ENCODE measurements at places on chromosomes 12 and 14.
A peak's percentile ranks its signal among the peaks of the same experiment; 100 is the strongest.

GRCh38 chr14:82192387-82192786 lies 658.7 kb upstream of the SEL1L start:
- DNase-seq: no peak

- no peak for DNase-seq
Measured at GRCh38 chr12:7302266-7302986, 1.4 kb upstream of the ACSM4 start.

- no peak for DNase-seq
Measured at GRCh38 chr12:31966558-31967205, 7.5 kb downstream of the RESF1 start.

DNA sequence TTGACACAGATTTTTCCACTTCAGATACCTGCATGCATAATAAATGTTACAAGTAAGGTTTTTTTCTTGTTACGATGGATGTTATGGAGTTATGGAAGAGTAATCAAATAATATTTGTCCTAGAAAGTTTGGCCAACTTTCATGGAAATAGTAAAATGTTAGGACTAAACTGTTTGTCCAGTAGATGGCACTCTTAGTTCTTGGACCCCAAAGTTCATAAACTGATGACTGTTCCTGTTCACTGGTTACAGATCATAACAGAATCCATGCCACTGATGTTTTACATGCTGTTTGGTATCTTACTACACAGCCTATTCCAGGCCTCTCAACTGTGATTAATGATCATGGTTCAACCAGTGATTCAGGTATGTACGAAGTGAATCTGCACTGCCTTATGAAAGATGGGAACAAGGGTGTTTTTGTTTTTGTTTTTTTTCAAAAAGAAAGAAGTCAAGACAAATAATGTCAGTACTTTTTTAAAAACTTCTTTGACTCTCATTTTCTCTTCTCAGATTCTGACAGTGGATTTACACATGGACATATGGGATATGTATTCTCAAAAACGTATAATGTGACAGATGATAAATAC lies 48.8 kb upstream of the SLCO1C1 start:
- DNase-seq: peak; percentile 30

GRCh38 chr12:100170313-100170858 lies 27.7 kb upstream of the BLTP3B start:
- no peak for DNase-seq

GRCh38 chr12:69112616-69113015 lies 126.8 kb upstream of the CPSF6 start:
- DNase-seq: no peak

GRCh38 chr14:30874999-30875787 lies 834 bp downstream of the COCH start:
- peak; percentile 67 for DNase-seq

GRCh38 chr14:96352708-96353107 lies 10.4 kb downstream of the ATG2B start:
- no peak for DNase-seq

DNA sequence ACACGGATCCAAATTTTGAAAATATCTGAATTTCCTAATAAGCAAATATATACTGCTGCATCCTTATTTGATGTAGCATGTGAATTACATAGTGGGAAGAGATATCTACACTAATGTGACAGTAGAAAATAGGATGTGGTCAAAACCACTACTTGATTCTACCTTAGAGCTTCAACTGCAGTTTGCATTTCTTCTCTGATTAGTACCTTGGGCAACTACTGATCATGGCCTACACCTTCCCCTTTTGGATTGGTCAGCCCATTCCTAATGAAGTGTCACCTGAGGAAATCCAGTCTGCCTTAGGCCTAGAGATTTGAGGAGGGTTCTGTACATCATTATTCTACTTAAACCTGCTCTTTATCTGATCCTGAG lies 10.7 kb downstream of the LLPH start:
- no peak for DNase-seq

GRCh38 chr14:72256055-72256454 lies 323.8 kb downstream of the RGS6 start:
- DNase-seq: no peak

DNA sequence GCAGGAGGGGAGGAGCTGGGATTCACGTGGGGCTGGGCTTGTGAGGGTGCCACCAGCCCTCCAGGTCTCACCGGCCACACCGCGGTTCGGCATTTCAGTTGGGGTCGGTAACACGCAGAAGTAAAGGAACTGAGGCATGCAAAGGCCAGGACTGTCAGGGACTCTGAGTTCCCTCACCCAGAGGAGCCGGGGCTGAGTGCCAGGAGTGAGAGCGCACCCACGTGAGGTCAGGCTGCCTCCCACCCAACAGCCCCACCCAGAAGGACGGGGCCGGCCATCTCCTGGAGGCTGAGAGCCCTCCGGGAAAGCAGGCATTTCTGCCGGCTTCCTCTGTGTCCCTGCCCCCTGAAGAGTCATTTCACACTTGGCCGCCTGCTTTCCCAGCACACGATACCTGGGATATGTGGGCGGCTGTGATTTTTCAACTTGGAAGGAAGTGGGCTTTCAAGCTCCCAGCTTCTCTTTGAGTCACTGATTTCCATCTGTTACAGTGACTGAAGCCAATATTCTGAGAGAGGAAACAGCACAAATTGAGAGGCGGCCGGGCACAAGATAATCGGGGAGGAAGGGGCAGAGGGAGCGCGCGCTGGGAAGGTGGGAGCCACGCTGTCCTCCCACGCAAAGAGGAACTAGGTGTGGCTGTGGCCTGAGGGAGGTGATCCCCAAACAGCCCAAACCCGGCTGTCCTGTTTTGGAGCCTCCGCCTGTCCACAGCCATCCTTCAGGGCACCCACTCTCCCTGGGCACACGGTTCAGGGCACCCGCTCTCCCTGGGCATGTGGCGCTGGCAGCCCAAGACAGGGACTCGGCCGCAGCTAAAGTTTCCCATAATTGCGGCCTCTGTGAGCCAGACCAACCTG lies 19.0 kb downstream of the GALNT9 start:
- DNase-seq: no peak

DNA sequence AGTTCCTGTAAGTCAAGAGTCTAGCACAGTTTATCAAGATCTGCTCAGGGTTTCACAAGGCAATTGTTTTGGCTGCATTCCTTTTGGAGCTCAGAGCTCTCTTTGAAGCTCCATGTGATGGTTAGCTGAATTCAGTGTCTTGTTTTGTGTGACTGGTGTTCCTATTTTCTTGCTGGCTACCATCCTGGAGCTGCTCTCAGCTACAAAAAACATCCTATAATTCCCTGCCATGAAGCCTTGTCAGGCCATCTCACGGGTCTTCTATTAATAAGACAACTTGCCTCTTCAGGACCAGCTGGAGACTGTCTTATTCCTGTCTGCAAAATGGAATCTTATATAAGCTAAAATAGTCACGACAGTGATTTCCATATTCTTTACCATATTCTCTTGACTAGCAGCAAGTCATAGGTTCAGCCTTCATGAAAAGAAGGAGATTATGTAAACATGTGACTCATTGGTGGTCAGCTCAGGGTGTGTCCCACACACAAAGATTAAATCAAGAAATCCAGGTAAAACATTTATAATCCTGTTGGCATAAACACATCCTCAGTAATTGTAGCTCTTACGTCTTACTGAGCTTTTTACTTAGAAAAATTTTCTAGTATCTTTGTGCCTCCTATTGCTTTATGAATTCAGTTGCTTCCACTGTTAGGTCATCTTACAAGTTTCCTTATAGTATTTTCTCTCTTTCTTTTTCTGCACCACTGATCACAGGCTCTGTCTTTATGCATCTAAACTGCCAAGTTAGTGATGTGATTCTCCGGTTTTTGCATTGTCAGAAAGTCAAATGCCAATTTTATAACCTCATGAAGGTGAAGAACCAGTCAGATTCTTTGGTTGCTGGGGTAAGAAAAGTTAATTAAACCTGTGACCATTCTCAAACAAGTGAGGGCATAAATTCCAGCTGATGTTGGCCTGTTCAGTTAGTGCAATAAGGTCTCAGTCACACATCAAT lies 378.5 kb upstream of the MGAT4C start:
- DNase-seq: no peak

GRCh38 chr14:56088941-56089340 lies 29.3 kb upstream of the PELI2 start:
- no peak for DNase-seq

DNA sequence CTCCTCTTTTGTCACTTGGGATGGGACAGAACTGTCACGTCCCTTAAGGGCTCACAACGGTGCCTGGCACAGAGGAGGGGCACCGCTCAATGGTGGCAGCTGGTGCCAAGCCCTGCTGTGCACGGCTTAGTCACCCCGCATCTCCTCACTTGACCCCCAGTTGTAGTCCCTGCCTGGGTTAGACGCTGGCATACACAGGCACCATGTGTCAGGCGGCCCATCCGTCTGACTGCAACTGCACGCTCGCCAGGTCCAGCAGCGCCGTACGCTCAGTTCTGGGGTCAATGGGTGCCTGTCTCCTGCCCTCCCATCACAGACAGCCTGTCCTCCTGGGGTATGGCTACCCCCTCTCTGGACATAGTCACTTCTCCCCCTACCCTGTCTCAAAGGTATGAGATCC lies 1.6 kb upstream of the PACS2 start:
- peak; percentile 16 for DNase-seq

GRCh38 chr12:127629066-127629820 lies 637.7 kb upstream of the TMEM132C start:
- no peak for DNase-seq

DNA sequence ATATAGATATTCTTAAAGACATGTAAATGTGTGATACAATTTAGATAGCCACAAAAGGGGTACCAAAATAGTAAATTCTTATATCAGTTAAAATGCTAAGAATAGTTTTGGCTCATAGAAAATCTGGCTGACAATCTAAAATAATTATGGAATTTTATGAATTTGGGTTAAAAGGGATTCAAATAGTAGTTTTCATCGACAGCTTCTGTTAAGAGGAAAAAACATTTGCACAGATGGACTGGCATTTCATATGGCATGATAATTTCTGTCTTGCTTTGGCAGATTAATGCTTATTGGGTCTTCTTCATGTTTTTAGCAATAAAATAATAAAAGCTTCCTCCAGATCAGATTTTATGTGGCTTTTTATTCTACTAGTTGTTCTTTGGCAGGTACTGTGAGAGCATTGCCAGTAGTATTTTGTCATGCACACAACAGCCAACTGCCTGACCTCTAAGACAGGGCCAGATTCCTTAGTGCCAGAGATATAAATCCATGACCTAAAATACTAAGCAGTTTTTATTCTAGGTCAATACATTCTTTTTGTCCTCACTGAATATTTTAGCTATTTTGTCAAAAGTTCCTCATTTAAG lies 9.1 kb downstream of the ABCD2 start:
- no peak for DNase-seq

- no peak for DNase-seq
Measured at GRCh38 chr12:50749459-50749882, 14.4 kb upstream of the ATF1 start.

GRCh38 chr12:121799842-121800693 lies 3.7 kb upstream of the SETD1B start:
- DNase-seq: peak; percentile 74

DNA sequence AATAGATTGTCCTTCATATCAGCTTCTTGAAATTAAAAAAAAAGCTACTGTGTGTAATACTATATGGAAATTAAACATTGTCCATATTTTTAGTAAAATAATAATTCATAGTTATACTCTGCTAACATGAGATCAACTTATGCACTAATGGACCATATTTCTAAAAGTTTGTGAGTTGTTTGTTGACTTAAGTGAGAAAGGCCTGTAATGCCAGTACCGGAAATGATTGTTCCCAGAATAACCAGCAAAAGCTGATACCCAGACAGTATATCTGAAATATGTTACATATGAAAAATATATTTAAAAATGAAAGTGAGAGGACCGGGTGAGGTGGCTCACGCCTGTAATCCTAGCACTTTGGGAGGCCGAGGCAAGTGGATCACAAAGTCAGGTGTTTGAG lies 35.9 kb downstream of the WNK1 start:
- DNase-seq: no peak

GRCh38 chr12:106863189-106863588 lies 88.7 kb downstream of the RIC8B start:
- no peak for DNase-seq

DNA sequence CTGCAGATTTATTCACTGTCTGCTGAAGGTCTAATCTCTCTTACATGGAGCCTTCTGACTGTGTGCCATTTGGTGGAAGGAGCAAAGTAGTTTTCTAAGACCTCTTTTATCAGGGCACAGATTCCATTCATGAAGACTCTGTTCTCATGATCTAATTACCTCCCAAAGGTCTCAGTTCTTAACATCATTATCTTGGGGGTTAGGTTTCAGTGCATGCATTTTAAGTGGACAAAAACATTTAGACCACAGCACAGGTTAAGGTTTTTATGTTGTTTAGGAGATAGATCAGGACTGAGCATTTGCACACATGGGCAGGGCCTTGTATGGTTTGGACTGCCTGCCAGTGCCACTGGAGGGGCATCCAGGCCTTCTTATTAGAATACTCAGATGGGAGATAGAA lies 746.1 kb downstream of the C12orf50 start:
- DNase-seq: no peak

DNA sequence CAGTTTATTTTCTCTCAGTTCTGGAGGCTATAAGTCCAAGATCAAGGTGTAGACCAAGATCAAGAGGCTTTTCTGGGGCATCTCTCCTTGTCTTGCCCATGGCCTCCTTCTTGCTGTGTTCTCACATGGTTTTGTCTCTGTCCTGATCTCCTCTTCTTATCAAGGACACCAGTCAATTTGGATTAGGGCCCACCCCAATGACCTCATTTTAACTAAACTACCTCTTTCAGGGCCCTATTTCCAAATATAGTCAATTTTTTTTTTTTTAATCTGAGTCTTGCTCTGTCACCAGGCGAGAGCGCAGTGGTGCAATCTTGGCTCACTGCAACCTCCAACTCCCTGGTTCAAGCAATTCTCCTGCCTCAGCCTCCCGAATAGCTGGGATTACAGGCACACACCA lies 50.8 kb downstream of the TSHR start:
- DNase-seq: no peak

- DNase-seq: no peak
Measured at GRCh38 chr12:1800401-1801302, 19.7 kb upstream of the LRTM2 start.

- no peak for DNase-seq
Measured at GRCh38 chr14:37745657-37746056, 150.2 kb downstream of the TTC6 start.

DNA sequence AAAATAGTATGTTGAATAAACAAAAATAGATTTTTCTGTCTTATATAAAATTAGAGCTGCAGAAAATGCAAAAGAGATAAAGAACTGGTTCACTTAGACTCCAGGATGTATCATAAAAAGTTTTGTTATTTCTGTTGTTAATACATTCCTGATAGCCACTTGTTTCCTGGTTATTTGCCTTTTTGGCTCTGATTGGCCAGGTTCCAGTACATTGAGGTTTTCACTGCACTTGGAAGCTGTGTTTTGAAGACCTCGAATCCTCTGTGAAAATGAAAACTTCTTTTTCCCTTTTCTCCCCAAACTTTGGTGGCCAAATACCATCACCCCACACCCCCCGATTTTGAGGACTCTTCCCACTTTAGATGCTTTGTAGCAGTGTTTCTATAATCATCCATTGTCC lies 525.3 kb downstream of the MED13L start:
- DNase-seq: no peak

DNA sequence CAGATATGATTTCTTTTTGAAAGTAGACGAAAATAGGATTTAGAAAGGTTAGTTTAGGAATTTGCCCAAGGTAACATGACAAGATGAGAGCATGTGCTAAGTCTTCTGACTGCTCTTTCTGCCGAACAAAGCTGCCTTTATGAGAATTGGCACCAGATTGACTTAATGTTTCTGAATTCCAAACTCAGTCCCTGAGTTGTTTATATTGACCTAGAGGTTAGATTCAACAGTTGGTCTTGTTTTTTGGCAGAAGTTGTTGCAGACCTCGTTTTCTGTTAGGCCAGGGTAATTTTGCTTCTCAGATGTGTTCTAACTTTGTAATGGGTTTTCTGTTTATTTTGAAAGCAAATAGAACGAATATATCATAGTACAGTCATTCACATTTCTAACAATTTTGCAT lies 61.5 kb upstream of the LRTM2 start:
- DNase-seq: no peak
